ENCODE measurements at places on chromosomes 4 and X.

DNA sequence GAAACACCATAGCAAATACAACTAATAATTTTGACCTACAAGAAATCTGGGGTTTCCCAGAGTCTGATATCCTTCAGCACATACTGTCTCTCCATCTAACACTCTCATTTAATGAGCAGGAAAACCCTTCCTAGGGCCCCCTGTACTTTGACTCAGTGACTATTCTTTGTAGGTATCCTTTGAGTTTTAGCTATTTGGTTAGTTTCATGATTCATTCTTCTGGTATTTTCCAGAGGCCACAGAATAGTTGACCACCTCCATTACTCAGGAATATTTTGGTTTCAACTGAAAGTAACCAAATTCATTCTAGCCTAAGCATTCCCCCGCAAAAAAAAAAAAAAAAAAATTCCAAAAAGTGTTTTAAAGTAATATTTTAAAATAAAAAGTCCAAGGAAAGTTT is 140.0 kb downstream of the IDS start:
- DNase-seq: no peak

- no peak for DNase-seq
Observed at GRCh38 chrX:19627081-19627480, 111.8 kb upstream of the MAP3K15 start.

GRCh38 chr4:46390355-46391058 is 579 bp upstream of the GABRA2 start:
- DNase-seq: no peak

DNA sequence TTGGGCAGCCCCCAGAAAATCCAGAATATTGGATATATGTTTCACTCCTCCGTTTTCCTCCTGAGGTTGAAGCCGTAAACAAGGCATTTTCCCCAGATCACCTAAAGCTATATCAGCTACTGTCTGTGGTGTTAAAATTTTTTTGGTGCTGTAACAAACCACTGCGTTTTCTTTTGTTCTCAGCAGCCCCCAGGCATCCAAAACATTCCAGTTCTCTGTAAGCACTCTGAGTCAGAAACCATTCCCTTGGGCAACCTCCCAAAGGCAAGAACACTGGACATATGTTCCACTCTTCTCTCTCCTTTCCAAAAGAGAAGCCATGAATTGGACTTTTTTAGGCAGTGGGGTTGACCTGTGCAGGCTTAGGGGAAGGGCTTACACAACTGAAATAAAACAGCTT is 310.9 kb downstream of the MID1IP1 start:
- no peak for DNase-seq

GRCh38 chr4:124509151-124509550 is 203.4 kb downstream of the ANKRD50 start:
- DNase-seq: no peak

GRCh38 chr4:139501117-139501516 is 47.2 kb downstream of the RAB33B start:
- DNase-seq: no peak

DNA sequence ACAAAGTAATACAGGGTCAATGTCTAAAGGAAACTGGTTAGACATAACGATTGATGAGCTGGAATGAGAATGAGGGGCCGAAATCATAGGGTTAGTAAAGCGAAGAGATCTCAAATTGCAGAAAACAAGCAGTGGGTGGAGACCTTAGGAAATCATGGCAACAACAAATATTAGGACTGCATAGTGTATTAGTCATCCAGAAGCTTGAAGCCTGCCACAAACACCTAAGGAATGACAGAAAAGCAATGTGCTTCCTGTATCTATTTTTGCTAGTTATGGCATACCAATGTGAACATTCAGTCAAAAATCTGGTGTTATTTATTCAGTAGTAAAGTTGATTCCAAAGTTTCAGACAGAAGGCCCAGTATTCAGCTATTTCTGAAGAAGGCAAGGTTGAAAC is 410.9 kb upstream of the CT83 start:
- DNase-seq: no peak

DNA sequence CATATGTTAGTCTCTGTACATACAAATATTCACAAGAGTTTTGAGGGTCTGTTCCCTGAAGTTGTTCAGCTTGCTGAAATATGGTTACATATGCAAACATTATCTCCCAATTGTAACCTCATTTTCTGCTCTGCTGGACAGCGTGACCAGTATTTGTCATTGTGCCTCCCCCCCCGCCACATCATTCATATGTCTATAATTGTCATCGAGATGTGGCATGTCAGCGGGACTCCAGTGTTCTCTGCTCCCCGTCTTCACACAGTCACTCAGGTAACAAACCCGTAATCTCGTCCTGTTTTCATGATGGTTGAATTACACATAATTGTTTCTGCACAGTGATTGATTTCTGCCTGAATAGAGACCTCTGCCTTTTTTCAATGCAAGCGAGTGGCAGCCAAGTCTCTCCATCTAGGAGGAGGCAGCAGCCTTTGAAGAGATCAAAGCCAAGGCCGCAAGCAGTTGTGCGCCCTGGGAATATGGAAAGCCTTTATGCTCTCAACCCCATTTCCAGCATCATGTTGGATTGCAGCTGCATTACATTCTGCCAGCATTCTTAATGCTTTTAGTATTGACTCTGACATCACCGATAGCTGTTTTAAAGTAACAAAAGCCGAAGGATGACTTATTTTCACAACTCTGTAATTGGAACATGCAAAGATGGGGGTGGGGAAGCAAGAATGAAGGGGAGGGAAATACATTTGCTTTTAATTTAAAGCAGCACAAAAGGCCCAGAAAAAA is 27.4 kb downstream of the LEF1 start:
- DNase-seq: no peak

DNA sequence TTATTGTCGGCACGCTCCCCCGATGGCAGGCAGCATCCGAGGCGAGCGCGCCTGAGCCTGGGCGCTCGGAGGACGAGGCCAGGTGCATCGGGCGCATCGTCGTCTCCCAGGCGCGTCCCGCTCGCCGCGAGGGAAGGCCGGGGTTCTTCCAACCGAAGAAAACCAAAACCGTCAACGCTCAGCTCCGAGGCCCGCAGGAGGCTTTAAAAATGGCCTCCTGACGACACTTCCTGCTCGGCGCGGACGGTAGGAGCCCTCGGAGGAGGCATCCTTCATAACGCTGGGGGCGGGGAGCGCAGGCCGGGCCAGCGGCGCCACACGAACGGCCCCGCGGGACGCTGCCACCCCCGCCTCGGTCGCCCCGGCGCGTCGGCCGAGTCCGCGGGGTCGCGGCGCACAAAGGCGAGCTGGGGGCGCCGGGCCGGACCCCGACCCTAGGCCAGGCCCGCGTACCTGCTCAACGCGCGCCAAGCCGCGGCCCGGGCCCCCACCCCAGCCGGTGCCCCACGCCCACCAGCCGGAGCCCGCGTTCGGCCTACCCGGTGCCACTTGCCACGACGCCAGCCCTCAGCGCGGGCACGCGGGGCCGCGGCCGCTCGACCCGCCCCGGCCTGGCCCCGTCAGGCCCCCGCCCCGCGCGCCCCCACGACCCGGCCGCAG is 501 bp downstream of the ZNF518B start:
- no peak for DNase-seq

- peak; percentile 7 for DNase-seq
Observed at GRCh38 chr4:119314356-119314755, 7.6 kb downstream of the FABP2 start.

GRCh38 chr4:80407246-80407645 is 71.7 kb downstream of the CFAP299 start:
- DNase-seq: no peak

- no peak for DNase-seq
Observed at GRCh38 chrX:123860983-123861382, 1.1 kb downstream of the XIAP start.

DNA sequence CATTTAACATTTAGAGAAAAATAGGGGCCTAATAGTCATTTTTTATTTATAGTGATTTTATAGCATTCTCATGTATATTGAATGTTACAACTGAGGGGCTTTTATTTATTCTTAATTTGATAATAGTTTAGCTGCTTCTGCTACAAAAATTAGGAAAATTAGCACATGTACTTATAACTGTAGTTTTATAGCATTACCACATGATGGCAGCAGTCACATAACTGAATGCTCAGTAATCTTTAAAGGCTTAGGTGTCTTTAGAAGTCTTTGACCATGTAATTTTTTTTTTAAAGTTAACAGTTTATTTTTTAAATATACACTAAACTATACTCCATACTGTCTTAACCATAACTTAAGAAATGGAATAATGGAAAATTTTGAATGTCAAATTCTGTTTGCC is 136.6 kb downstream of the STAG2 start:
- peak; percentile 6 for DNase-seq

DNA sequence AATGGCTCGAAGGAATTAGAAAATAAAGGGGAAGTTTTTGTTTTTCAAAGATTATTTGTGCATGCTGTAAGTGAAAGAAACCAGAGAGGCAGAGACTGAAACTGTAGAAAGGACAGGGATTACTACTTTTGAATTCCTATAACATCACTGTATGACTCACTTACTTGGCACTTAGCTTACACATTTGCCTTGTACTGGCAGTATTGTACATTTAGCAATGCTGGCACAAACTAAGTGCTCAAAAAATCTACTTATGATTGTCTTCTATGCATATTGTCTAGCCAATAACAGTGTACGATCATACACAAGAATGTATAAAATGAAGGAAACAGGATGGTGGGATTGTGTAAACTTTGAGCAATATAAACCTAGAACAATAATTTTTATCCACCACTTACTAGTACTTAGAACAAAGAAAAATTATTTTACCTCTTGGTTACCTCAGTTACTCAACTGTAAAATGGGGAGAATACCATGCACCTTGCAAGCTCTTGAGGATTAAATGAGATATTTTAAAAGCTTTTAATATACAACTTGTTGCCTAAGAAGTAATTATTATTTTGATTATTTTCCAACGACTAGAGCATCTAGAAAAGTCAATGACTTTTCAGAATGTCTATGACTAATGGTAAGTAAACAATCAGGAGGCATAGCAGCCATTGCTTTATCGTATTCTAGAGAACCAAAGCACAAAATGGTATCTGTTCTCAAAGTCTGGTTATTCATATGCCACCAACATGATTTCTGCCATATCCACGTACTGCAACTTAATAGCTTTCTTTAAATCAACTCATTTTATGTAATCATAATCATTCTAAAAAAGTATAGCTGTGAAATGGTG is 4.7 kb downstream of the FAM120C start:
- DNase-seq: no peak

- no peak for DNase-seq
Observed at GRCh38 chr4:98260047-98260578, 1.1 kb upstream of the RAP1GDS1 start.

GRCh38 chrX:139194571-139195280 is 335.8 kb upstream of the F9 start:
- DNase-seq: no peak

GRCh38 chr4:83002329-83002728 is 8.3 kb downstream of the LIN54 start:
- no peak for DNase-seq

- no peak for DNase-seq
Observed at GRCh38 chrX:43166874-43167273, 388.9 kb upstream of the PPP1R2C start.

DNA sequence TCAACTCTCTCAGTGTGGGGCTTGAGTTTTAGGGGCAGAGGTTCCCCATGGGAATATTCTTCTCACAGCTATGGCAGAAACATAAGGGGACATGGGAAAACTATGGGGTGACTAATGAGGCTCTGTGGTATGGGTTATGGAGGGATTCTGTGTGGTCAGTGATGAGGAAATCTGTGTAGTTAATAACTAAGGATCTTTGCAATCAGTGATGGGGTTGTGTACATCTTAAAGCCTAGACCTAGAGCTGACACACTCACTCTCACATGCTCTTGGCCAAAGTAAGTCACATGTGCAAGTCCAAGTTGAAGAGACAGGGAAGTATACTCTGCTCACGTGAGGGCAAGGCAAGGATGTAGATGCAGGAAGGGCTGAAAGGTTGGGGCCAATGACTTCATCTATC is 86.4 kb upstream of the UXT start:
- no peak for DNase-seq

DNA sequence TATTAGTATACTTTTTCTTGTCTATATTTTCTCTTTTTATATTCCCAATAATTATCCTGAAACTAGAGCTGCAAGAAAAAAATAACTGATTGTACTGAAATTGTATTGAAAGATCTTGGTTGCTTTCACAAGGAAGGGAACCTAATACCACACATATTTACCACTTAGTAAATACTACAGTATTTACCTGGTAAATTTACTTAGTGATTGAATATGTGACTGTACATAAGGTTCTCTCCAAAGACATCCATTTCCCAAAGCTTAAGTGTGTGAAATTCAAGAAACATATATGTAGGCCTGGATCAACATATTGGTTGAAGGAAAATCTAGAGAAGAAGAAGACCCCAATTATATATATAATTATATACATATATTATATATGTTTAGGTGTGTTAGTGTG is 1272.7 kb downstream of the C4orf33 start:
- no peak for DNase-seq

DNA sequence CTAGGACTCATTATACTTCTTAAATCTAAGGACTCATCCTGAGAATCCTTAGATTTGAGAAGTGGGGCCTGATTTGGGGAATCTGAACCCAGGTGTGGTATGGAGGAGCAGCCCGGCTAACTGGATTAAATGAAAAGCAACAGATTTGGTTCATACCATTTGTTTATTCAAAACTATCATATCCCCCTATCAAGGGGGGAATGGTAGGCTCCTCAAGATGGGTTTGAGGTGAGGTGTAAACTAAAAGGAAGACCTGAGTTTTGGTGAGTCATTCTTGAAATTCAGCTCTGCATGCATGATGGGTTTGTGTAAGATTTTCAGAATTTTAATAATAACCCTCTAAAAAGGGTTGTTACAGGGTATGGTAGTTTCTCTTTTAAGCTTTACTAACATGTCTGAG is 53.4 kb downstream of the CASP6 start:
- no peak for DNase-seq

GRCh38 chr4:74449571-74450297 is 4.8 kb downstream of the AREG start:
- DNase-seq: no peak

- DNase-seq: no peak
Observed at GRCh38 chr4:185128272-185129119, 14.6 kb upstream of the SLC25A4 start.

DNA sequence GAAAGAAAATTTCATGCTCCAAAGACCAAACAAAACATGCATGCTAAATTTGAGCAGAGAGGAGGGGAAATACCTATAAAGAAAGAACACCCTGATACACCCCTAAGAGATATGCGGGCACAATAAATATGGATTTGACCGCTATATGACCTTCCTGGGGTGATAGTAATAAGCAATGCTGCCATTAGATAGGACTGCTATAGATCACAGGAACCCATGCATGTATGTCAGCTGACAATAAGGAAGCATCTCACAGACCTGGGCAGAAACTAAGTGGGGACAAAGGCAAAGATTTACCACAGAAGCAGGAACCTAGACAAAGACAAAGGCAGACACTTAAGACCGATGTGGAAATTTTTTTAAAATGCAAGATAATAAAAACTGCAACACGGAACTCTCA is 21.3 kb downstream of the ZNF721 start:
- DNase-seq: no peak

DNA sequence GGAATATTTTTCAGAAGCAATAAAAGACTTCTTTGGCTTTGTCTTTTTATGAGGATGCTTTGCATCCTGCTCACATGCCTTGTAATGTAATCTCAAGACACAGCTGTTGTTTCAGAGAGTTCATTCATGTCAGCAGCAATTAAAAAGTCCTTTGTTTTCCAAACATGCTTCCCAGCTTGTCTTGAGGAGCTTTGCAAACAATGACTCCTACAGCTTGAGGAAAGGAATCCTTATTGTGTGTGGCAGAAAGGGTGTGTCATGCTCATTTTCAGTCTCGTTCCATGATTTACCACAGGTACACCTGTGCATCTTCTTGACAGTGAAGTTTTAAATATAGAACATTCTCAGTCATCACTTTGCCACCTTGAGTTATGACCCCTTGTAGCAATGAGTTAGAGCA is 139.2 kb upstream of the AADAT start:
- DNase-seq: no peak

GRCh38 chr4:128513664-128514484 is 226.3 kb upstream of the PGRMC2 start:
- no peak for DNase-seq

Measured in GDM1 (cell line).